ENCODE measurements at places on chromosomes 13 and 19. TPM values are rescaled to one million over a fixed set of nuclear protein-coding genes. Genes with fewer than 3 reads are reported as not detected.

Gene ZNF415
- 9.1 TPM for total RNA-seq

- DNase-seq: no peak
Measured at GRCh38 chr19:48630296-48631063, 6.7 kb downstream of the DBP start.

Gene CSNK1A1L
- not detected for total RNA-seq

Gene ATP1A3
- 22.4 TPM for total RNA-seq

DNA sequence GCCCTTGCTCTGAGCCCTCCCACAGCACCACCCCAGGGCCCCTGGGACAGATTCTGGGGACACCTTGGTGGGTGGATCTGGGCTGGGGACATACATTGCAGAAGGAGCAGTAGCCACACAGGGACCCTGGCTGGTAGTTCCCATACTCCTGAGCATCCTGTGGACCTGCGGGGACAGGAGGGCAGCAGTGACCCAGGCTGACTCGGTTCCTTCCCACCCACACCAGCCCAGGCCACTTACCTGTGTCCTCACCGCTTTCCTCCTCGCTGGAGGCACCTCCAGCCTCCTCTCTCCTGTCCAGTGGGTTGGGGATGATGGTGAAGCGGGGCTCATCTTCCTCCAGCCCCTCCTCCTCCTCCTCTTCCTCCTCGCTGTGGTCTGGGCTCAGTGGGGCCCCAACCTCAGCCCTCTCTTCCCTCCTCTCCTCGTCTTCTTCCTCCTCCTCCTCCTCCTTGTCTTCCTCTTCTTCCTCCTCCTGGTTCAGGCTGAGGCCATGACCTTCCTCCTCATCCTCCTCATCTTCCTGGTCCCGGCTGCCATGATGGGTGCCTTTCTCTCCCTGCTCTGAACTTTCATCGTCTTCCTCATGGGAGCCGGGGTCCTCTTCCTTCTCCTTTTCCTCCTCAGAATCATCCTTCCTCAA is 1.9 kb downstream of the HRC start:
- no peak for DNase-seq

- peak; percentile 88 for DNase-seq
Measured at GRCh38 chr13:54029226-54029625, 1000.6 kb downstream of the OLFM4 start.

Gene CEACAM21
- total RNA-seq: not detected

DNA sequence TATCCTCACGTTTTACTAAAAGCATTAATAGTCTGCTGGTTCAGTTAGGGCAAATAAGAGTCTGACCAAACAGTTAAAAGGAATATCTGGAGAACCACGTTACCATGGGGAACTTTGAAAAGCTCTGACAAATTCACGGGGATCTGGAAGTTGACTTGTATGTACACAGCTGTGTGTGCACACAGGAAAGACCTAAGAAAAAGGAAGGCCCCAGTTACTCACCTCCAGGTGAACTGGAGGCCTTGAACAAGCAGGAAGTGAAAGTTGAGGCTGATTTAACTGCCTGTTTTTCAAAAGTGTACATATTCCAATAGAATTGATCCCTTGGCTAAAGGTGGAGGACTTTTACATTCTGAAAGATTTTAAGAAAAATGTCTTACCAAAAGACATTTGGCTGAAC is 1891.6 kb upstream of the PCDH20 start:
- peak; percentile 57 for DNase-seq

DNA sequence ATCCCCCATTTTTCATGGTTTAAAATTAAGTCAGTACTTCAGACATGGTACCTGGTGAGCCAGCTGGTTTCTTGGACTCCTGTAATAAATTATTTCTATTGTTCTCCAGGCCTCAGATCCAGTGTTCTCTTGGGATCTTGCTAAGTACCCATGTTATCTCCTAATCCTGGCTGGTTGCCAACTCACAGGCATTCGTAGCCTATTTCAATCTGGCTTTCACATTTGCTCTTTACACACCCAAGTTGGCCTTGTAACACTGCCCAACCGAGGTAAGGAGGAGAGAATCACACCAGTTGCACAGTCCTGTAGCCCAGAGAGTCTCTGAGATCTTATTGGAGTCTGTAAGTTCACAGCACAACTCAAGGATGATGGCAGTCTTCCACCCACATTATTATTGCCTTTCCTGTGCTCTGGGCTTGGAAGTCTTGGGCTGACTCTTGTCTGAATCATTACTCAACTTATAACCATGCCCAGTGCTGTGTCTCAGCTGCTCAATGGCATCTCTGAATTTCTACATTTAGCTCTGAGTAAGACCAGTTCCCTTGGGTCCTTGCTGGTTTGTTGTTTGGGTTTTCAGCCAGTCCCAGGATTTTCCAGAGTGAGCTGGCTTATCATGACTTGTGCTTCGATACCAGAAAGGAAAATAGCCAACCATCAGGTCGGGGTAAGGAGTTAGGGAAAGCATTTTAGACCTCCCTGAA is 76.6 kb upstream of the KLF12 start:
- no peak for DNase-seq

- no peak for DNase-seq
Measured at GRCh38 chr19:42069619-42070351, at the start of gene GRIK5. Gene GRIK5 (minus strand): TSS chr19:42070206. CDS start chr19:42065770, 4,436 bp downstream.

GRCh38 chr19:51837145-51837544 is 42.2 kb downstream of the FPR3 start:
- no peak for DNase-seq

Gene ZIK1
- 0.11 TPM for total RNA-seq

DNA sequence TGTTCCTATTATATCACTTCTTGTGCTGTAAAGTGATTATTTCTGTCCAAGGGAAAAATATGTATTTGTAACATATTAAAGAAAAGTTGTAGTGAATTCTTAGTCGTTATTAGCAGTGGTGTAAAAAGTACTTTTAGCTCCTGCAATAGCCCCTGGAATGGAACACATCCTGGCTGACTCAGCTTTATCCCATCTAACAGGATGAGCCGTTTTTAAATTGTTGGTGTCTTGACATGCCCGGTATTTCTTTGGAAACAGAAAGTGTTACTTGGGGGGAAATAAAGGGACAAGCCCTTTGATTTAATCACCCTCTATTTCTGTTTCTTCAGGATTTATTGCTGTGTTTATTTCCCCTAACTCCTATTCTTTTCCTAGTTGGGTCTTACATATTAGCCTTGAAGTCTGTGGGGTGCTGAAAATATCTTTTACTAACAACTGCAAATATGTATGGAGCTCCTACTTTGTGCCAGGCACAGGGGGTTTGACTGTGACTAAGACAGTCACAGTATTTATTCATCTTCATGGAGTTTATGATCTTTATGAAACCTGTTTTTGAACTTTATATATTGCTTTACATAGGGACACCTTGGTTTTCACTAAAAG is 17.9 kb downstream of the COG3 start:
- DNase-seq: no peak

- no peak for DNase-seq
Measured at GRCh38 chr13:112170823-112171569, 104.0 kb downstream of the SOX1 start.

GRCh38 chr19:5232798-5233505 is 107.7 kb downstream of the PTPRS start:
- DNase-seq: no peak

DNA sequence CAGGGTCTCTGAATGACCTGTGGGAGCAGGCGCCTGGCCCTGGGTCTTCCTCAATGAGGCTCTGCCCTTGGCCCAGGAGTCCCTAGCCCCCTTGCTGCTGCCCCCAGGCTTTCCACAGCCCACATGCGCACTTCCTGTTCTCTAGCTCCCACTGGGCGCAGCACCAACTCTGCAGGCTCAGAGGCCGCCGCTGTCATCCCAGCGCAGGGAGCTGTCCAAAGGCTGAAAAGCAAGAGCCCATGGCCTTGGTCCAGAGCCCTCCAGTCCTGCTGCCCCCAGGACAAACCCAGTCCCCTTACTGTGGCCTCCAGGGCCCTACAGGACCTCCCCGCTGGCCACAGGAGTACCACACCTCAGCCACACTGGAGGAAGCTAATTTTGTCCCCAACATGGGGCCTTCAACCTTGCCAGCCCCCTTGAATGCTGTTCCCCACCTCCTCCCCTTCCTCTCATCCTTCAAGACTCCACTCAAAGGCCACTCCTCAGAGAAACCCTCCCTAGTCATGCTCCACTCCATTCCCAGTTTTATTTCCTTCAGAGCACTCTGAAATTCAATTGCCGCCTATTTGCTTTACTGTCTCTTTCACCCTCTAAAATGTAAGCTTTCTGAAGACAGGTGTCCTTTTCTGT is 8.0 kb upstream of the POU2F2 start:
- peak; percentile 44 for DNase-seq

- no peak for DNase-seq
Measured at GRCh38 chr13:21050288-21051197, 10.8 kb downstream of the LATS2 start.

DNA sequence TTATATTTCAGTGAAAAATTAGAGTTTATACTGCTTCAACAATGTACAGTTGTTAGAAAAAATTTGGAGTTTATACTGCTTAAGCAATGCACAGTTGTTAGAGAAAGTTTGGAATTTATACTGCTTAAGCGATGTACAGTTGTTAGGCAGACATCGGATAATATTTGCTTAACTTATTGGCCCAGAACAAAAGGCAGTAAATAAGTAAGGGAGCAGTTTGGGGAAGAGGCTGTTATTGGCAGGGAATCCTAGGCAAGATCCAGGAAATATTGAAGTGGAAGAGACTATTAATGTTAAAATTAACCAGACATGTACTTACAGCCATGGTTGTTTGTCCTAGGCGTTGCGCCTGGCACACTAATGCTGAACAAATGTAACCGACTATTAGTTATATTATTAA is 166.9 kb downstream of the GPC5 start:
- DNase-seq: no peak

GRCh38 chr13:40465015-40465390 is 201.4 kb downstream of the FOXO1 start:
- peak; percentile 57 for DNase-seq

Gene ADGRL1
- 0.40 TPM for total RNA-seq

GRCh38 chr13:111286162-111286561 is 34.3 kb upstream of the TEX29 start:
- no peak for DNase-seq

DNA sequence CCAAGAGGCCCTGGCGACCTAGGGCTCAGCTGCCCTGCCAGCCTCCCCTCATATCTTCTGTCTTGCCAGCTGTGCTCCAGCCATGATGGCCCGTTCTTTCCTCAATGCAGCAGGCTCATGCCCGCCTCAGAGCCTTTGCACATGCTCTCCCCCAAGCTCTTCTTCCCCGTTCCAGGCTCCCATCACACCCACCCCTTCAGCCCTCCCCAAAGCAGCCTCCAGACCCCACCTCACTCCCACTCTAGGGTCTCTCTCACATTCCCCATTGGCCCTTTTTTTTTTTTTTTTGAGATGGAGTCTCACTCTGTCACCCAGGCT is 29.9 kb upstream of the ATP1A3 start:
- no peak for DNase-seq

DNA sequence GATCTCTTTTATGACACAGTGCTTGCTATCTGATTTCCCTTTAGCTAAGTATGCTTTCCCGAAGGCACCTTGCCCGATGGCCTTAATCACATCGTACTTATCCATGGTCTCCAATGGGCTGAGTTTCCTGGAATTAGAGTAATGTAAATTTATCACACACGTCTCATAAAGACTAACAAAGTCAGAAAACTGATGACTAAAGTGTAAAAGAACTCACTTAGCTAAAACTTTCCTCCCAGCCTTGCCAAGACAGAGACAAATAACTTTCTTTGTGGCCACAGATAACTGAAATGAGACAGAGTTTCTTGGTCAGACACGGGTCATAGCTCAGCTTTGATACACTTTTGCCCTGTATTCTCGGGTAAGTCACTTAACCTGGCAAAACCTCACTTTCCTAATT is 1.5 kb downstream of the NEK5 start:
- no peak for DNase-seq

DNA sequence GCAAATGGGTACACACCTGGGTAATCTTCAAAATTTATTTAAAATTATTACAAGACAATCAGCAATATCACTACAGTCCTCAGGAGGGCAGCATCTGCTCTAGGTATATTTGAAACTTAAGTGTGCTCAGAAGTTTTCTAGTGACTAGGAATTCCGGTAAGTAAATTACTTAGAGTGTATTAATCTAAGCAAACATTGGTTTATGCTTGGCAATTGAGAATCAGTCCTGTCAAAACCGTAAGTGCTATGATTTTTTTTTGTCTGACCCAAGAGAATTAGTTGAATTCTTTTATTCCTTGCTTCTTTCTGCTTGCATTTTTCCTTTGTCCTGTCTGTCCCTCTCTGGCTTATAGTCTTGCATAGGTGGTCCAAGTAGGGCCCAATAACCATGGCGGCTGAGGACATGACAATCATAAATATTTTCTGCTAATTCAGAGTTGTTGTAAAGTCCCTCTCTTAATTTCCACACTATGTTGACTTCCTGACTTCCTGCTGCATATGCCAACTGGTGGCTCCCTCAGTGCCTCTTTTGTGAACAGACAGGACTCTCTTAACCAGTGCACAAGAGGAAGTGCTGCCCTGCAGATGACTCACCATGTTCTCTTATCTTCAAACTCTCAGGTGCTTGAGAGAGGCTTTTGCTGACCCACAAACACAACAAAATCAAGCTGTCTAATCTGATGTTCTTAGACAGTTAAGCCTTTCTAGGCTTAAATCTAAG is 82.2 kb downstream of the SLAIN1 start:
- DNase-seq: peak; percentile 81

GRCh38 chr19:35883882-35884281 is 15.5 kb downstream of the APLP1 start:
- DNase-seq: no peak

DNA sequence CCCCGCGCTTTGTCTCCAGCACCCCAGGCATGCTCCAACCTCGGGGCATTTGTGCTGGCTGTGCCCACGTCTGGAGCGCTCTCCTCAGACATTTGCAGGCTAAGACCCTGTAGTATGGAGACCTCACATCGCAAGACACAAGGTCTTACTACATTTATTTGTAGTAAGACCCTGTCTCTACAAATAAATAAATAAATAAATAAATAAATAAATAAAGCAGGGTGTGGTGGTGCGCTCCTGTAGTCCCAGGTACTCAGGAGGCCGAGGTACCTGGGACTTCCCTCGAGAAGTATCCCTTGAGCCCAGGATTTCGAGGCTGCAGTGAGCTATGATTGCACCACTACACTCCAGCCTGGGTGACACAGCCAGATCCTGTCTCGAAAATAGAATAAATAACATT is 4.6 kb downstream of the NXNL1 start:
- no peak for DNase-seq

GRCh38 chr19:38227287-38228004 is 3.4 kb upstream of the DPF1 start:
- no peak for DNase-seq

Gene VSTM2B
- total RNA-seq: not detected

Gene PGLYRP1
- total RNA-seq: not detected

Gene STXBP2
- total RNA-seq: 36.5 TPM

Data from Karpas-422 (cell line).